ENCODE measurements at places on chromosomes 12 and 14.
A peak's percentile ranks its signal among the peaks of the same experiment; 100 is the strongest.

GRCh38 chr14:41817626-41818025, 210.9 kb downstream of the LRFN5 start:
- DNase-seq, result no peak

DNA sequence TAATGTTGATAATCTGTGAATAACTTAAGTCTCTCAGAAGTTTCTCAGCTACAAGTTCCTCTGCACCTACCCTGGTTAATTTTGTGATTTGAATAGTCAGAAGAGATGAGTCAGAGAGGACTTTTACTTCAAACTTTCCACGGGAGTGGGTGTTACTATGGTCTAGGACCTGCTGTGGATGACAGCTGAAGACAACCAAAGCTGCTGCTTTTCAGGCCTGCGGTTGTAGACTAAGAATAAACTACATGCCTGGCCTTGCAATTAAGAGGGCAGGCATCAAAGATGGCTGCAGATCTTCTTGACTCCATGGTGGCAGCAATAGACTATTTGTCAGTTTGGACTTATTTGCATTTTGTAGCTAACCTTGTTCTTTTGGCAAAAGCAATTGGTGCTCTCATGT, 227.1 kb upstream of the KRR1 start:
- no peak for DNase-seq

GRCh38 chr14:22836301-22837113, at the start of gene MMP14:
MMP14 (plus strand) TSS chr14:22836585; CDS start chr14:22836818, 233 bp downstream.
- DNase-seq, result no peak

GRCh38 chr14:102154821-102155549, 15.3 kb downstream of the WDR20 start:
- no peak for DNase-seq

GRCh38 chr12:28413460-28414109, 223.3 kb downstream of the CCDC91 start:
- DNase-seq, result no peak

DNA sequence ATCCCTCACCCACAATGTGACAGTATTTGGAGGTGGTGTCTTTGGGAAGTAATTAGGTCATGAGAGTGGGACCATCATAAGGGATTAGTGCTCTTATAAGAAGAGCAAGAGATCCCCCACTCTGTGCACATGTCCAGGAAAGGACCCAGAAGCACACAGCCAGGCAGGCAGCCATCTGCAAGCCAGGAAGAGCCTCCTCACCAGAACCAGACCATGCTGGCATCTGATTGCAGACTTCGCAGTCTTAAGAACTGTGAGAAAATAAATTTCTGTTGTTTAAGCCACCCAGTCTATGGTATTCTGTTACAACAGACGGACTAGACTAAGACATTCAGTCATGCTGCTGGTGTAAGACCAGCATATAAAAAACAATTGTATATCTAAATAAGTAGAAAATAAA, 69.8 kb downstream of the EFCAB11 start:
- DNase-seq, result no peak

GRCh38 chr12:11771356-11771755, 121.9 kb downstream of the ETV6 start:
- DNase-seq, result peak; percentile 24

DNA sequence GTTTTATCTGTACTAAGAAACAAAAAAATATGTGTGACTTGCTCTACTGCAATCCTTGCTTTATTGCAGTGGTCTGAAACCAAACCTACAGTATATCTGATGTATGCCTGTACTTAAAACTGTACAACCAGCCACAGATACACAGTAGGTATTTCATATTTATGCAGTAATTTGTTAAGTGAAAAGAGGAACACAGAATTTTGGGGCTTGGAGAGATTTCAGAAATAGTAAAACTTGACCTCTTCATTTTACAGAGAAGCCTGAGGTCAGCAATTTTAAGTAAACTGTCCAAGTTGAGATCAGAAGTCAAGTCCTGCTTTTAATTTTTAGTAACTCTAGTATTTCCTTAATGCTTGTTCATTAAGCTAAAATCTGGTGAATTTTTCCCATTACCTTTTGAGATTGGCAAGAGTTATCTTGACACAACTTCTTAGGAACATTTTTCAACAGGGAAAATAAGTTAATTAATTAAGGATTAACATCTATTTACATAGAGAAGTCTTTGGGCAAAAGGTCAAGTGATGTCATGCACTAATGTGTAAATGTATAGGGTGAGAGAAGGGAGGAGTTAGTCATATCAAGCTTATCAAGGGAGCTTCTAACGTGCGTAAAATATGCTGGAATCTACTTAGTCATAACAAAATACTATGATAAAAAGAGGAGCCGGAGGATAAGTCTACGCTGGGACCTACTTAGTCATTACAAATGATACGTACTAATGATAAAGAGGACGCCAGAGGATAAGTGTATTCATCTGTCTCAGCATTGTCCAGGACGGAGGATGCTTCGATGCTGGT, 66.0 kb upstream of the GTF2A1 start:
- DNase-seq, result no peak

DNA sequence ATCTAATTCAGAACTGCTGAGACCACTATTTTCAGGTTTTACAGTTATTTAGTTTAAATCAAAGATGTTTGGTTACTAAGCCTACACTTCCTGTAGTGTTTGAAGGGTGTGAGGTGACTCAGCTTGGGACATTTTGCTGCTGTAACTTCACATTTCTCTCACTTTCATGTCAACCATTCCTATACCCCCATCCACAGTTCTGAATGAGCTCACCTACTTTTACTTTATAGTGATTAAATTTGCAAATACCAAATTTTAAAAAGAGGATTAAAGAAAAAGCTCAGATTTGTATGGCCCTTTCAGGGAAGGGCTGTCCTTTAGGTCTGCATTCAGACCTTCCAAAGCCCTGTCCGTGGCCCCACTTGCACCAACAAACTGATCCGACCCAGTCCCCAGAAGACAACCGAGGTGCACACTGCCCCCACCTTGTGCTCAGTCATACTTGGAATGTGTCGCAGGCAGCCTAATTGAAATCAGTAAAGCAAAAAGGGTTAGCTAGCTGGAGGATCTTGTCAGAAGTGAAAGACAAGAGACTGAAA, 174.4 kb downstream of the MON2 start:
- no peak for DNase-seq

GRCh38 chr12:105261010-105261409, 25.0 kb upstream of the APPL2 start:
- no peak for DNase-seq

DNA sequence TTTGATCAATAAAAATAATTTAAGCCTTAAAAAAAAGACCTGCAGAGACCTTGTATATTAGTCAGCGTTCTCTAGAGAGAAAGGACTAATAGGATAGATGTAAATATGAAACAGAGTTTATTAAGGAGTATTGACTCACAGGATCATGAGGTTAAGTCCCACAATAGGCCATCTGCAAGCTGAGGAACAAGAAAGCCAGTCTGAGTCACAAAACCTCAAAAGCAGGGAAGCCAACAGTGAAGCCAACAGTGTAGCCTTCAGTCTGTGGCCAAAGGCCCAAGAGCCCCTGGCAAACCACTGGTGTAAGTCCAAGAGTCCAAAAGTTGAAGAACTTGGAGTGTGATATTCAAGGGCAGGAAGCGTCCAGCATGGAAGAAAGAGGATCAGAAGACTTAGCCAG, 66.3 kb downstream of the TBX5 start:
- DNase-seq, result no peak

DNA sequence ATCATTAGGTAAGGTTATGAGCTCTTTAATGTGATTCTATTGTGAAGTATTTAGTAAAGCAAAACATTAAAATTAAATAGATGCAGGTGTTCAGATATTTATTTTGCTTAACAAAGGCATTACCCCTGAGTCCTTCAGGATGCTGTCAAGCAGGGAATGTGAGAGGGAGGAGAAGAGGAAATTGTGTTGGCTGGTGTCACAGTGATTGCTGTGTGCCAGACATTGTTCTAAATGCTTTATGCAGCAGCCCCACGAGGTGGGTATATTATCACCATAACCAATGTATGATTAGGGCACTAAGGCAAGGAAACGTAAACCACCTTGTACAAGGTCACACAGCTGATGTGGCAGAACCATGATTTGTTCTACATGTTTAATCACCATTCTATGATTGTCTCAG, 80.1 kb downstream of the STAB2 start:
- DNase-seq, result no peak

DNA sequence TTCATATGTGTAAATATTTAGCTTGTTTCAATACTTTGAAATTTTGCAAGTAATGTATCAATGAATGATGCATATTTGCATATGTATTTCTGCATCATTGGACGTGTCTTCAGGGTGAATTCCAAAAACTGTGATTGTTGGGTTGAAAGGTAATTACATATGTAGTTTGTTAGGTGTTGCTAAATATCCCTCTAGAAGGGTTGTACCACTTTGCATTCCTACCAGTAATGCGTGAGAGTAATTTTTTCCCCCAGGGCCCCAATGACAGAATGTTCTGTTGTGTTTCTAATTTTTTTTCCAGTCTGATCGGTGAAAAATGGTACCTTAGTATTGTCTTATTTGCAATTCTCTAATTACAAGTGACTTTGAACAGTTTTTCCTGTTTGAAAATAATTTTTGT, 408.9 kb downstream of the NAV3 start:
- DNase-seq, result no peak

DNA sequence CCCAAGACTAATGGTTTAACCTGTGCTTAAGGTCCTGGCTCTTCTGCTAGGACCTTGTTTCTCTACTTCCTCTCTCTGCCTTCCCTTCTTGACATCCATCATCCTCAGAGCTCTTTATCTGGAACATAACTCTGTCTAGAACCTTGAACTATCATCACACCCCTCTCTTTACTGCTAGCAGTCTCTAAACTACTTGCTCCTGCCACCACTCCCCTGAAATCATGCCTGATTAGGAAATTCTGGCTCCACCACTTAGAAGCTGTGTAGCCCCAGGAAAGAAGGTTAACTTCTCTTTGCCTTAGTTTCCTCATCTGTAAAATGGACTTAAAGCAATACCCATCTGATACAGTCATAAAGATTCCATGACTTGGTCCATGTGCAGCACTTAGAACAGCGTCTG, 9.1 kb downstream of the SLC38A1 start:
- no peak for DNase-seq

- DNase-seq, result no peak
These were observed 23.2 kb downstream of the TEAD4 start for GRCh38 chr12:2982361-2982760.

DNA sequence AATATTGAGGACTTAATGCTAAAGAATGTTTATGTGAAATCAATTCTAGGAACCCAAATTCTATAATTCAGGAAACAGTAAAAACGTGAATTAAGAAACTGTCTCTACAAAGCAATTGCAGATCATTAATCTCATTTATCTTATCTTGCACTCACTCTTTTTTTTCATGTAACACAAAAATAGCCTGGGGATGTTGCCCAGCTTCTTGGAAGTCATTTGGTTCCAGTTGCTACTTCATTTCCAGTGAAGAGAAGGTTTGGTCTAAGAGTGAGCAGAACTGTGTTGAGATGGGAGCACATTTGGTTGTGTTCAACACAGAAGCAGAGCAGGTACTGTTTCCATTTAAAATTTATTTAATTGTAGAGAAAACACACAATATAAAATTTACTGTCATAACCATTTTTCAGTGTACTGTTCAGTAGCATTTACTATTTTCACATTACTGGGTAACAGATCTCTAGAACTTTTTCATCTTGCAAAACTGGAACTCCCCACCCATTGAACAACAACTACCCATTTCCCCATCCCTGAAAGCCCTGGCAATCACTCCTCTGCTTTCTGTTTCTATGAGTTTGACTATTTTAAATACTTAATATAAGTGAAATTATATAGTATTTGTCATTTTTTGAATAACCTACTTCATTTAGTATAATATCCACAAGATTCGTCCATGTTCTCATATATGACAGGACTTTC, 9.7 kb downstream of the CLEC6A start:
- DNase-seq, result no peak

GRCh38 chr14:20494935-20495766, 10.2 kb upstream of the RNASE10 start:
- DNase-seq, result no peak

DNA sequence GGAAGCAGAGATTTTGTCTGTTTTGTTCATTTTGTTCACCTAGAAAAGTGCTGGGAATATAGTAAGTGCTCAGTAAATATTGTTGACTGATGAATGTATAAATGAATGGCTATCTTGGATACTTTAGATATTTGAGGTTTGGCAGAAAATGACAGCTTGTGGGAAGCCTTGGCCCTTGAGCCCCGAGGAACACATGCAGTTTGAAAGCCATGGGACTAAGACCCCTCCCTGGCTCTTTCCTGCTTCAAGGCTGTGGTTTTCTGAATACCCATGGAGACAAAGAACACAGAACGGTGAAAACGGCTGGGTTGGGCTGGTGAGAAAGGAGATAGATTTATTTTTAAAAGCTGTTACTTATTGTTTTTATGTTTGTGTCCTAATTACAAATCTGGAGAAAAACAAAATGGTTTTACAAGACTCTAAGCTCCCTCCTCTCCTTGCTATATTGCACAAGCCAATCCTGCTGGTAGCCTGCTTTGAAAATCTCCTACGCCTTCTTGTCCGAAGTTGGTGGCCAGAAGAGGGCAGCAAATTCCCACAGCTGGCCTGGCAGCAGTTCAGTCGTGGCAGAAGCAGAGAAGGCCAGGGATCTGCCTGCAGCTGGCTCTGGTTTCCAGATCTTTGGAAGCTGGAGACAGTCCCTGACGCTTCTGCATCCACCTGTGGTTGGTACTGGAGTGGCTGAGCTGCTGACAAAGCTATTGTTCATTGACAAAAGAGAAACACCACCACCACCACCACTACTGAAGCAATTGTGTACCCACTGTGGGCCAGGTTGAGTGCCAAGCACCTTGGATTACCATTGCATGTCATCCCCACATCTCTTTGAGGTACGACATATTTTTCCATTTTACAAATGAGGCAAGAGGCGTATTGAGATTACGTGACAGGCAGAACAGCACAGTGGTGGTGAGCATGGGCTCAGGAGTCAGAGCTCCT, 5.2 kb upstream of the KRT85 start:
- DNase-seq, result peak; percentile 79

DNA sequence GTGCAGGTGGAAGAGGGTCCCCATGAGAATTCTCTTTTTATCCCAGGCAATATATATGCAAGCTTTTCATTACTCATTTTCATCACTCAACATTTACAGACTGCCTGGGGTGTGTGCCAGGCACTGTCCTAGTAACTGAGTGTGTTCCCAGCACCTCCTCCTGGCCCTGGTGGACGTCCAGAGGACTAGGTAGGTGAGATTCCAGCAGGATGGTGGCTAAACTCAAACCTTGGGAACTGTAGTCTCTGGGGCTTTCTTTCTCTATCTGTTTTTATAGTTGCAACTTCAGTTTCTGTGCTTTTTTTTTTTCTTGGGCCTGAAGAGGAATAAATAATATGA, 63.8 kb downstream of the SUSD6 start:
- DNase-seq, result no peak

GRCh38 chr12:89834676-89835075, 126.0 kb upstream of the ATP2B1 start:
- no peak for DNase-seq

GRCh38 chr14:26128931-26129671, 468.7 kb downstream of the NOVA1 start:
- DNase-seq, result no peak

GRCh38 chr14:56730538-56731145, 79.6 kb downstream of the OTX2 start:
- DNase-seq, result no peak

DNA sequence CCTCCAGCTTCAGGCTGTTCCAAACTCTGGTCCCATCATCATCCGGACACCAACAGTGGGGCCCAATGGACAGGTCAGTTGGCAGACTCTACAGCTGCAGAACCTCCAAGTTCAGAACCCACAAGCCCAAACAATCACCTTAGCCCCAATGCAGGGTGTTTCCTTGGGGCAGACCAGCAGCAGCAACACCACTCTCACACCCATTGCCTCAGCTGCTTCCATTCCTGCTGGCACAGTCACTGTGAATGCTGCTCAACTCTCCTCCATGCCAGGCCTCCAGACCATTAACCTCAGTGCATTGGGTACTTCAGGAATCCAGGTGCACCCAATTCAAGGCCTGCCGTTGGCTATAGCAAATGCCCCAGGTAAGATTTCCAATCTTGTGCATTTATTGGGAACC, 3.3 kb downstream of the SP1 start:
- no peak for DNase-seq
